Bladder microvascular endothelial cell (primary cell): ENCODE measurements at places on chromosomes 2 and 18. TPM values are rescaled to one million over a fixed set of nuclear protein-coding genes. Genes with fewer than 3 reads are reported as not detected.

The IGFBP5 gene
- 0.32 and 0.82 TPM in 2 replicates for total RNA-seq

The ARHGAP15 gene
- 0.19 TPM in 1 of 2 replicates, not detected in the other for total RNA-seq

The CNGA3 gene
- total RNA-seq, result not detected in 2 replicates

The DCDC2C gene
- total RNA-seq, result 0.19 TPM in 1 of 2 replicates, not detected in the other

The ZSWIM2 gene
- 0.13 TPM in 1 of 2 replicates, not detected in the other for total RNA-seq

The AKAIN1 gene
- total RNA-seq, result not detected in 2 replicates

The ABCG8 gene
- not detected in 2 replicates for total RNA-seq

The PIGN gene
- 26.2 and 73.3 TPM in 2 replicates for total RNA-seq
